Esophagus mucosa (tissue), 1 donor: ENCODE measurements at places on chromosomes 13 and 19.

DNA sequence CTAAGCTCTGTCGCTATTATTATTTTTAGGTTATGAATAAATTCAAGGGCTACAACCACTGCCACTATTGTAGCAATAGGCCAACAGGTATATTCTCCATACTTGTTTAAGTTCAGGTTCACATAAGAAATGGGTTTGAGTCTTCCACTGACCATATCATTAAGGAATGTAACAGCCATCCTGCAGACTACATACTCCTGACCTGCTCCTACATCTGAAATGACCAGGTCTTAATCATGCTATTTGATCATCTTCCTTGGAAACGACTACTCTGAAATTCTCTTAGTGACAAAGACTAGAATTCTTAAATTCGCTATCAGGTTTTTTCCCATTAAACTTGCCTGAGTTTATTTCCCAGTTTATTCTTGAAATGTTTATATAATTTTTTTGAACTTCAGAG, 66.8 kb downstream of the IPO5 start:
- ATAC-seq, result no peak

- no peak for ATAC-seq
These were observed 15.8 kb downstream of the ARHGAP33 start for GRCh38 chr19:35790981-35791813.

GRCh38 chr19:56905631-56906150, 65.2 kb upstream of the PEG3 start:
- no peak for ATAC-seq

- ATAC-seq, result no peak
These were observed 362.1 kb downstream of the EFNB2 start for GRCh38 chr13:106173346-106173745.
